Esophagus squamous epithelium (tissue), 5 donors: ENCODE measurements at places on chromosomes 4 and X. TPM values are rescaled to one million over a fixed set of nuclear protein-coding genes. Genes with fewer than 3 reads are reported as not detected.

GRCh38 chrX:14798805-14799397 lies 74.0 kb downstream of the FANCB start:
- DNase-seq, result no peak

DNA sequence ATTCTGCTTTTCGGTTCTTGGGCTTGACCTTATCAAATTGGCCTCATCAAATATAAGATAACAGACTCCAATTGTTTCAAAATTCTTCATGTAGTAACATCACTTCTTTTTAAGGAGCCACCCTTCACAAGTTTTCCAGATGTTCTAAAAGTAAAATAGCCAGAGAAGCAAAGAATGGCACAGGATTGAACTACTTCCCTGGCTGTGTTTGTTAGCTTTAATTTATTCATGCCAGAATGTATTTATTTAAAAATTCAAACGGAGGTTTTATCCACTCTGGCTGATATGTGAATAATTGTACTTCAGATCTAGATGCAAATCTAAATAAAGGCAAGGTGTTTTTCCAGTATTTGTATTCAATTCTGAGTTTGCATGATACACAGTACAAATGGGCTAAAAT lies 581.3 kb upstream of the TENM3 start:
- no peak for DNase-seq

- DNase-seq, result no peak
Measured at GRCh38 chr4:156191044-156191781, 237.5 kb upstream of the CTSO start.

- no peak for DNase-seq
Measured at GRCh38 chrX:153469811-153470410, 465 bp downstream of the HAUS7 start.

DNA sequence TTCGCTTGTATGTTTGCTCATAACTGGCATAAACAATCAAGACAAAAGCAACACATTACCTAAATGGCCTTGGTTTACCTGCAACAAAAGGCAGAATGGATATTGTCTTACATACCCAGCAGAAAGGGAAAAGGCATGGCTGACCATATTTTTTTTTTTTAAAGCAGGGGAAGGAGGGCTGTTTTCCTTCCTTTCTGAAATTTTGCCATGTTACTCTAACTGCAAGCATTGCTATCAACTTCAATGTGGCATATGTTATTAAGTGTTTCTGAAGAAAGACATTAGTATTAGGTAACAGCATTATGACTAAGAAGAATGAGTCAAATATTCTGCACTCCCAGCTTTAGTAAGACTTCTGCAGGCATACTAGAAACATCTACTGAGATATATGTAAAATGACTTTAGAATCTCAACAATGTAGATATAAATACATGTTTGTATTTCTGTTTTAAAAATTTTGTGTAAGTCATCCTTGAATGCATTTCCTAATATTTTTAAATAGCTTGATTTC lies 512.6 kb upstream of the FAM241A start:
- DNase-seq, result no peak

Gene TRMT10A
- total RNA-seq, result 2.7 TPM

Gene MUC7
- total RNA-seq, result not detected

Gene NOX1
- total RNA-seq, result not detected

Gene P2RY4
- not detected for total RNA-seq
